SK-N-MC (cell line): ENCODE measurements at places on chromosomes 16 and 17.

GRCh38 chr17:46811978-46812583 is 6.4 kb downstream of the WNT3 start:
- DNase-seq, result no peak

- DNase-seq, result no peak
These were observed 445 bp downstream of the CIAO2B start for GRCh38 chr16:66933776-66934137.

GRCh38 chr17:32307658-32308057 is 34.3 kb downstream of the C17orf75 start:
- no peak for DNase-seq

- DNase-seq, result no peak
These were observed 170.2 kb downstream of the RAB11FIP4 start for GRCh38 chr17:31561469-31562375.

GRCh38 chr17:83028851-83029250 is 50.6 kb upstream of the METRNL start:
- no peak for DNase-seq

GRCh38 chr17:2275722-2276121 is 27.9 kb downstream of the SMG6 start:
- DNase-seq, result no peak

GRCh38 chr16:87570938-87571867 is 31.1 kb upstream of the JPH3 start:
- DNase-seq, result no peak

DNA sequence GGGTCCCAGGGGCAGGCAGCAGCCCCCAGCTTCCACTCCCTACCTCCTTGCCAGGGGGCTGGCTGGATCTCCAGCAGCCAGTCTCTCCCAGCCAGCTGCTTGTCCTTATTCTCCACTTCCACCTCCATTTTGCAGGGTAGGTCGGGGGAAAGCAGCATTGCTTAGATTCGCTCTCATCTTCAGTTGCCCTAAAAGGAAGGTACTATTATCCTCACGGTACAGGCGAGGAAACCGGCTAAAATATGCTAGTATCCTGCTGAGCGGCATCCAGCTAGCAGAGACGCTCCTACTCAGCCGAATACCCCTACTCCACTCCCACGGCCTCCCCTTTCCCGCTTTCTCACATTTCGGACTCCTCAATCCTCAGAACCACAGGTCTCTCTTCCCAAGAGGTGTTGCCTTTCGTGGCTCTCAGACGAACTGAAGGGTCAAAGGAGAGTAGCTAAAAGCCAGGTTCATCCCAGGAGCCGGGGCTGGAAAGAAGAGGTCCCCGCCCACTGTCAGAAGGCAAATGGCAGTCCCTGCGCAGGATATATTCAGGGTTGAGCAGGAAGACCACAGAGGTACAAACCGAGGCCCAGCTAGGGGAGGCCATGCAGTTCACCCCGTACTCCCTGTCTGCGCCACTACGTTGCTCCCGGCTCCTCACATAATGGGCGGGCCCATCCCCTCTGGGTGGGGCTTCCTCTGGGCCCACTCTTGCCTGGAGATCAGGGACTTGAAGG is 1.7 kb upstream of the RAB11FIP4 start:
- no peak for DNase-seq

DNA sequence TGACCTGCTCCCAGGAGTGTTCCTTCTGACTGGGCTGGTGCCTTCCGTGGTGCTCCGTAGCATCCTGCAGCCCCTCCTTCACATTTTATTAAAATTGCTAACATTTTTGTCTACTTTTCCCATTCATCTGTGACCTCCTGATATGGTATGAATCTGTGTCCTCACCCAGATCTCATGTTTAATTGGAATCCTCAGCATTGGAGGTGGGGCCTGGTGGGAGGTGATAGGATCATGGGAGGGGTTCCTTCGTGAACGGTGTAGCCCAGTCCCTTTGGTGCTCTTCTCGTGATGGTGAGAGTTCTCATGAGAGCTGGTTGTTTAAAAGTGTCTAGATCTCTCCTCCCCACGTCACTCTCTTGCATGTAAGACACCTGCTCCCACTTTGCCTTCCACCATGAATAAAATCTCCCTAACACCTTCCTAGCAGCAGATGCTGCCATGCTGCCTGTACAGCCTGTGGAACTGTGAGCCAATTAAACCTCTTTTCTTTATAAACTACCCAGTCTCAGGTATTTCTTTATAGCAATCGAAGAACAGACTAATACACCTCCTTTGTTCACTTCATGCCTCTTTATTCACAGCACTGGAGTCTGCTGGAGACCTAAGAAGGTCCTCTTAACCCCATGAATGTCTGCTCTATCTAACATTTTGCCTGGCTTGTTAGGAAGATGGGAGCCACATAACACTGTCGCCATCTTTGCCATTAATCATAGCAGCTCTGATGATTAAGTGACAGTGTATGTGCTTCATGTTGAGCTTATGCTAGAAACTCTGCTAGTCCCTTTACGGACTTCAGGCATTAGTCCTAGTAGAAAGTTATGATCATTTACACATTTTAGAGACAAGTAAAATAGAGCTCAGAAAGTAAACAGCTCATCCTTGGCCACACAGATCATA is 377.7 kb upstream of the MAF start:
- no peak for DNase-seq

- no peak for DNase-seq
These were observed 35.2 kb upstream of the MYH10 start for GRCh38 chr17:8665684-8666083.

GRCh38 chr16:72042157-72042660 is 12.1 kb upstream of the HP start:
- DNase-seq, result no peak
